ENCODE measurements at places on chromosomes 13 and 19.

- DNase-seq = no peak
Observed at GRCh38 chr13:33257841-33258807, 27.4 kb downstream of the STARD13 start.

DNA sequence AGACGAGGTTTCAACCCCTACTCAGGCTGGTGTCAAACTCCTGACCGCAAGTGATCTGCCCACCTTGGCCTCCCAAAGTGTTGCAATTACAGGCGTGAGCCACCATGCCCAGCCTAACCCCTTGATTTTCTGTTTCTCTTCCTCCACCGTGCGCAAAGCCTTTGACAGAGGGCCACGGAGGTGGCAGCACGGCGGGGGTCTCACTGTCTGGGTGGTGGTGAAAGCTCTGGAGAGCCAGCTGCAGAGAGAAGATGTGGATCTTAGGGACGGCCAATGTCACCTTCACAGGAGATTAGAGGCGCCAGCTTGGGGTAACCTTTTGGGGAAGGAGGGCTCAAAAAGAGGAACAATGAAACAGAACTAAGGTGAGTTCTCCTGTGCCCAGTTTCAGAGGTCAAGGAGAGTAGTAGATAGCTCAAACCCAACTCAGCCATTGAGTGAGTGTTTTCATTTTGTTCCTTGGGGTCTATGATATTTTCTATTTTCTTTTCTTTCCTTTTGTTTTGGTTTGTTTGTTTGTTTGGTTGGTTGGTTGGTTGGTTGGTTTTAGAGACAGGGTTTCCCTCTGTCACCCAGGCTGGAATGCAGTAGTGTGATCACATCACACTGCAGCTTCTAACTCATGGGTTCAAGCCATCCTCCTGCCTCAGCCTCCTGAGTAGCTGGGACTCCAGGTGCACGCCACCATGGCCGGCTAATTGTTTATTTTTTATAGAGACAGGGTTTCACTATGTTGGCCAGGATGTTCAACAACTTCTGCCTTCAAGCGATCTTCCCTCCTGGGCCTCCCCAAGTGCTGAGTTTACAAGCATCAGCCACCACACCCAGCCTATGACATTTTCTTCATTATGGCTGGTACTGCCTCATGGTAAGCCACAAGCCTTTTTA, 37.7 kb downstream of the GPR42 start:
- DNase-seq = peak; percentile 54

DNA sequence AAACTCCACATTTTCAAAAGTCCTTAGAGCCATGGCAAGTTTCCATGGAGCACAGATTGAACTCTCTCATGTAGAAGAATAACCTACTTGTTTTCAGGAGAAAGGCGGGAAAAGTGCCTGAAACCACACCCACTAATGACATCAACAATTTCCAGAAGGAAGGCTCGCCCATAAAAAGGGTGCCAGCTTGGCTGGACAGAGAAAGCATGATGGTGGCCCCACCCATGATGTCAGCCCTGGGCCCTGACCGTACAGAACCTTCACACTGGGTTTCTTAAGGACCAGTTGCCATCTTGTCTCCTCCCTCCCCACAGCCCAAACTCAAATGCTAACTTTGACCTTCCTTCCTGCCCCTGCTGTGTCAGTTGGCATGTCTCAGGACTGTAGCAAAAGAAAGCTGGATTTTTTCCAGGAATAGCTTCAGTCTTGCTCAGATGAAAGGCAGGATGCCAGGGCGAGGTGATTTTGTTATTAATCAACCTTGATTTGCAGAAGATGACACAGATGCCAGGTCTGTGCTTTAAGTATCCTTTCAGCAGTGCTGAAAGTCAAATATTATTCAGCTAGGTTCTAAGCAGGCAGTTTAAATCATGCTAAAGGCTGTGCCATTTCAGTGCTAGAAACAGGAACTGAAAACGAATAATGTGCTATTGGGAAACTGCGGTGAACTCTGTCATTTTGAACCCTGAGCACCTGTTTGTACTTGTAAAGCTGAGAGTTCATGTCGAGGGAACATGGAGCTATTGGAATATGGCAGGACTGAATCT, 89.5 kb upstream of the RFC3 start:
- peak; percentile 62 for DNase-seq

GRCh38 chr19:45467115-45467455, 711 bp upstream of the FOSB start:
- no peak for DNase-seq

DNA sequence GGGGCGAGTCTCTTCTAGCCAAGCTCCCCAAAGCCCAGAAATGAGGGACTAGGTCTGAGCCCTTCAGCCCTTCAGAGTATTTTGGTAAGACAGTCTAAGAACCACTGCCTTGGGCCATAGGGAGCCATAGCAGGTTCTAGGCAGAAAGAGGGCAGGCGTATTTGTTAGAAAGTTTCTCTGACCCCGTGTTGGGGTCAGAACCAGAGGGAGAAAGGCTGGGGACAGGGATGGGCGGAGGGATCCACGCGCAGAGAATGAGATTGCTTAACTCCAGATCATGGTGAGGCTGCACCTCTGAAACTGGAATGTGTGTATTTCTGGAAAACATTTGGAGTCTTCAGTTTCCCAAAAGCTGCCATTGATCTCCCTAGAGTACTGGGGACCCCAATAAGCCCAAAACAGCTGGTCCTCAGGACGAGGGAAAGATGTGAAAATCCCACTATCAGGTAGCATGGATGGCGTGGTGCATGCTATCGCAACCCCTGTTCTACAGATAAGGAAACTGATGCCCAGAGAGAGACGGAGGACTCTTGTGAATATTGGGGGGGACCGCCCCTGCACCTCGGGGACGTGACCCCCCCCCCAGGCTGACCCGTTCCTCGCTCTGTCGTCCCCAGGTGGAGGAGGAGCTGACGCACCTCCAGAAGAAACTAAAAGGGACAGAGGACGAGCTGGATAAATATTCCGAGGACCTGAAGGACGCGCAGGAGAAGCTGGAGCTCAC, 703 bp upstream of the TPM4 start:
- no peak for DNase-seq

DNA sequence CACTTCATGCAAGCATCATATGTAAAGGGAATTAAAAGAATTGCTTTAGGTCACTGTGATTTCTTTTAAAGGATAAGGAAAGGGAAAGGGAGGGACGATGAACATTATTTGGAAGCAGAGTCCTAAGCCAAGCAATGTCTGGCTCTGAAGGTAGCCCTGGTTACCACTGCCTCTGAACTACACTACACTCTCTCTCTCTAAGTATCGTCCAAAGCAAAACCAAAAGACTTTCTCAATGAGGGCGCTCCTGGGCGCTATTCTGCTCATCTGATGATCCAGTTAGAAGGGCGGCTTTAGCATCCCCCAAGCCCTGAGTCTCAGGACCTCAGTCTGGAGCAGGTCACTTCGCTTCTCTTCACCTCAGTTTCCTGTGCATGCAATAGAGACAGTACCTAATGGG, 26.2 kb downstream of the FOXO1 start:
- no peak for DNase-seq

DNA sequence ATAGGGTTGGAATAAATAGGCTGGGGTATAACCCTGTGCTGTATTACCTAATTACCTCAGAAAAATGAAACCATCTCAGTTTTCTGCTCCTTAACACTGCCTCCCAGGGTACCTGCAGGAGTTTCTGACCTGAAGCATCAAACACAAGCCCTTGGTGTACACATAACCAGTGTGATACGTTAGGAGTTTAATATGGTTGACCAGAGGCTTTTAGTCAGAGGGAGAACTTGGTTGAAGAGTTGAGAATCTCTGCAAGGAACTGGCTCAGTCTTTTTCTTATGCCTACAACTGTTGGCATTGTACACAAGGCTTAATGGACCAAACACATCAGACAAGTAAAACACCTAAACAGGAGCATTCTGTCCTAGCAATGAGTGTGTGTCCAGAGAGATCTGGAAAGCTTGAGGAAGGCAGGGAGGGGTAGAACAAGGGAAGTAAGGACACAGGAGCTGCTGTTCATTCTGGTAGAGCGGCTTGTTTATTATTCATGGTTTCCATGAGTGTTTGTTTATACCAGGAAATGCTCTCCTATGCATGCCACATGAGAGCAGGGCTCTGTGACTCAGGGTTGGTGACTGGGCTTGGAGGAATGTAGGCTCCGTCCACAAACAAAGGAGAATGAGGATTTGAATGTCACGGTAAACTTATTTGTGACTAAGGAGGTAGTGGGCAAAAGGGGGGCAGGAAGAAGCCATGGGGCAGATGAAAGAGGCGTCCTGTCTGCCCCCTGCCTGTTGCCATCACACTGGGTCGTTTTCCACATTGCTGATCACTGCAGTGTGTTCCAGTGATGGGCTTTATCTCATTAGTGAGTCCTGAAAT, 11.9 kb upstream of the SPATA13 start:
- no peak for DNase-seq

- DNase-seq = no peak
Observed at GRCh38 chr13:113457510-113457909, 4.2 kb upstream of the ADPRHL1 start.

GRCh38 chr19:2413629-2414028, 13.8 kb downstream of the TIMM13 start:
- DNase-seq = no peak

Measured in B cell (primary cell).